ENCODE measurements at places on chromosomes 1 and 21. TPM values are rescaled to one million over a fixed set of nuclear protein-coding genes. Genes with fewer than 3 reads are reported as not detected.

DNA sequence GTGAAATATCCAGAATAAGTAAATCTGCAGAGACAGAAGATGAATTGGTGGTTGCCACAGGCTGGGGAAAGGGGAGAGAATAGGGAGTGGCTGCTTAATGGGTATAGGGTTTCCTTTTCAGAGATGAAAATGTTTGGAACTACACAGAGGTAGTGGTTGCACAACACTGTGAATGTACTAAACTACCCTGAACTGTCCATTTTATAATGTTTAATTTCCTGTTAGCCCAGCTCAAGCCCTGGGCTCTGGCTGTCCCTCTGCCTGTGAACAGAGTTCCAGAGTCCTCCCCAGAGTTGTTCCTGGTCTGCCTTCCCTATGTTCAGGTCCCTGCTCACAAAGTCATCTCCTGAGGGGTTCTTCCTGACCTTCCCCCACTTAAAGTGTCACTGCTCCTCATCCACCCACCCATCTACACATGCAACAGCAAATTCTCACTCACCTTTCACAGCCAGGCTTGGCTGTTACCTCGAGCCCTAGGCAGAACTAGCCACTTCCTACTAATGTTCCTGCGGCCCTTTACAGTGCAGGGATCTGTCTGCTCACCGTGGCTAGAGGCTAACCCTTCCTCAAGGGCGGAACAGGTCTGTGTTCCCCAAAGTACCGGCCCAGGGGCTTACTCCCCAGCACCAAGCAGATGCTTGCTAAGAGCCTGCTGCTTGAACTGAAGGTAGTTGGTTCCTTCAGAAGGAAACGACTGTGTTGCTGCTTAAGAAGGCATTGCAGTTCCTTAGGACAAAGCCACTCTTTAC lies 22.4 kb downstream of the DHCR24 start:
- no peak for DNase-seq
- H3K4me1 ChIP-seq, result no peaks in the 10 kb centered on the region
- H3K27me3 ChIP-seq, result no peaks in the 10 kb centered on the region
- no peak overlapping the region for H3K4me3 ChIP-seq
- no peak overlapping the region for H3K27ac ChIP-seq

DNA sequence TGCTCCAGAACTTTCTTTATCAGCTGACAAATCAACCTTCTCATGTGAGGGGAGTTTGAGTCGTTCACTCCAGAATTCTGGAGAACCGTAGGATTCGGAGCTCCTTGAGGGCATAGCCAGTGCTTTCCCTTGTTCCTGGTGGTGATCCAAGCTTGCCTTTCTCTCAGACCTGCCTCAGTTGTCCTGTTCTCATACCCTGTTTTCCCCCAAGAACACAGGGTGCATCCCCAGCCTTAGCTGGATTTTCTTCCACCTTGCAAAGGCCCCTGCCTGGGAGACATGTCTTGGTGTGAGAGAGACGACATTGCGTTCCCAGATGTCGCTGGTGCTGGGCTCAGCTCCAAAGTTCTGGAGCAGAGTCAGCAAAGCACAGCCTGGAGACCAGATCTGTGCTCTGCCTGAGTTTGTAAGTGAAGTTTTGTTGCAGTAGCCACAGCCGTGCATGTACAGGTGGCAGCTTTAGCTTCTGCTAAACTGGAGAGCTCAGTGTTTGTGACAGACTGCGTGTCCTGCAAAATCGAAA lies 40.0 kb downstream of the ABCG1 start:
- H3K27ac ChIP-seq, result no peak overlapping the region
- H3K4me1 ChIP-seq, result peaks cover 10% of the 10 kb centered on the region
- no peak overlapping the region for H3K4me3 ChIP-seq
- DNase-seq, result no peak

Gene LINGO4
- not detected for total RNA-seq

DNA sequence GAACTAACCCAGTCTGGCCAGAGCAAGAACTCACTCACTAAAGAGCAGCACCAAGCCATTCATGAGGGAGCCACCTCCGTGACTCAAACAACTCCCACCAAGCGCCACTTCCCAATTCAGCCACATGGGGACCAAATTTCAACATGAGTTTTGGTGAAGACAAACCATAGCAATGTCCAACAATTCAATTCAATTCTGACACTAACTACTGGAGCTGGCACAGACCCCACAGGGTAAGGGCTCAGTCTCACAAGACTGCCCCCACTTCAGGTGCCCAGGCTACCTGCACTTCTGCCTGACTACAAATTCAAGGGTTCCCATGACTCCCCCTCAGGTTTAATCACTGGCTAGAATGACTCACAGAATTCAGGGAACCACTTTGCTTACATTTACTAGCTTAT lies 48.8 kb upstream of the RAP1A start:
- H3K4me1 ChIP-seq, result peaks cover 5% of the 10 kb centered on the region
- no peak overlapping the region for H3K4me3 ChIP-seq
- DNase-seq, result peak; percentile 80
- no peaks in the 10 kb centered on the region for H3K36me3 ChIP-seq
- no peak overlapping the region for H3K27ac ChIP-seq

GRCh38 chr1:214416417-214416816 lies 135.0 kb downstream of the PTPN14 start:
- peaks cover 23% of the 10 kb centered on the region for H3K4me1 ChIP-seq
- DNase-seq, result no peak
- H3K27ac ChIP-seq, result no peak overlapping the region
- peaks cover 13% of the 10 kb centered on the region for H3K36me3 ChIP-seq
- no peaks in the 10 kb centered on the region for H3K27me3 ChIP-seq

GRCh38 chr1:101664726-101665125 lies 332.0 kb downstream of the OLFM3 start:
- no peaks in the 10 kb centered on the region for H3K36me3 ChIP-seq
- no peak overlapping the region for H3K4me3 ChIP-seq
- peak; percentile 59 for DNase-seq

DNA sequence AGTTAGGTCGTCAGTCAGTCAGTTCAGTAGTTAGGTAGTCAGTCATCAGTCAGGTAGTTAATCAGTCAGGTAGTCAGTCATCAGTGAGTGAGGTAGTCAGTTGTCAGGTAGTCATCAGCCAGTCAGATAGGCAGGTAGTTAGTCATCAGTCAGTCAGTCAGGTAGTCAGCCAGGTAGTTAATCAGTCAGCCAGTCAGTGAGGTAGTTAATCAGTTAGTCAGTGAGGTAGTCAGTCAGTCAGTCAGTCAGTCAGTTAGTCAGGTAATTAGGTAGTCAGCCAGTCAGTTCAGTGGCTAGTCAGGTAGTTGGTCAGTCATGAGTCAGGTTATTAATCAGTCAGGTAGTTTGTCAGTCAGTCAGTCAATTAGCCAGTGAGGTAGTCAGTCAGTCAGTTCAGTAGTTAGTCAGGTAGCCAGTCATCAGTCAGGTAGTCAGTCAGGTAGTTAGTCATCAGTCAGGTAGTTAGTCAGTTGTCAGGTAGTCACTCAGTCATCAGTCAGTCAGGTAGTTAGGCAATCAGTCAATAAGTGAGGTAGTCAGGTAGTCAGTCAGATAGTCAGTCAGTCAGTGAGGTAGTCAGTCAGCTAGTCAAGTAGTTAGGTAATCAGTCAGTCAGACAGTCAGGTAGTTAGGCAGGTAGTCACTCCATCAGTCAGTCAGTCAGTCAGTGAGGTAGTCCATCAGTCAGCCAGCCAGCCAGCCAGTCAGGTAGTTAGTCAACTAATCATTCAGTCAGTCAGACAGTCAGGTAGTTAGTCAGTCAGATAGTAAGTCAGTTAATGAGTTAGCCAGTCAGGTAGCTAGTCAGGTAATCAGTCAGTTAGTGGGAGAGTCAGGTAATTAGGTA lies 16.2 kb downstream of the KRTAP10-1 start:
- no peaks in the 10 kb centered on the region for H3K4me1 ChIP-seq
- no peaks in the 10 kb centered on the region for H3K36me3 ChIP-seq
- no peaks in the 10 kb centered on the region for H3K27me3 ChIP-seq

DNA sequence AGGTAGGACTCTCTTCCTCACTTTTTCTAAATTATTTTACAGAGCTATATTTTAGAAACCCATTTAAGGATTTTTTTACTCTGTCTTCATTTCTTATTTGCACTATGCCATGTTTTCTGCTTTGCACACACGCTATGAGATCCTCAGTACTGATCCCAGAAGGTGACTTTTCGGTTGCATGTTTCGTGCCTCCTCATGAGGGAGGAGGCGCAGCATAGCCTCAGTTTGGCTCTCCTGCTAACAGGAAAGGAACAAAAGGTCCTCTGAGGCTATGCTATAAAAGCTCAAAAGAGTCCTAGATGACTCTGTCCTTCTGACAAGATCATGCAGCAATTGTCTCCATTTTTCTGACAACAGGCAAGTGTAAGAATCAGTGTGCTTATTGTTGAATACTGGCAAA lies 189.7 kb downstream of the GPR52 start:
- no peaks in the 10 kb centered on the region for H3K27me3 ChIP-seq
- H3K4me1 ChIP-seq, result no peaks in the 10 kb centered on the region
- no peak for DNase-seq

Gene OR2M4
- total RNA-seq, result not detected

Gene LRRC47
- total RNA-seq, result 44.5 TPM

GRCh38 chr1:208497866-208498541 lies 253.8 kb upstream of the PLXNA2 start:
- no peak overlapping the region for H3K4me3 ChIP-seq
- H3K27ac ChIP-seq, result no peak overlapping the region
- no peaks in the 10 kb centered on the region for H3K27me3 ChIP-seq
- H3K4me1 ChIP-seq, result no peaks in the 10 kb centered on the region
- no peak for DNase-seq
- H3K36me3 ChIP-seq, result no peaks in the 10 kb centered on the region

Gene ADGRB2
- total RNA-seq, result 13.1 TPM

- no peaks in the 10 kb centered on the region for H3K27me3 ChIP-seq
- no peak overlapping the region for H3K27ac ChIP-seq
- DNase-seq, result no peak
- H3K4me1 ChIP-seq, result no peaks in the 10 kb centered on the region
- no peak overlapping the region for H3K4me3 ChIP-seq
Observed at GRCh38 chr21:18495523-18495922, 91.9 kb upstream of the TMPRSS15 start.

- H3K27ac ChIP-seq, result no peak overlapping the region
- DNase-seq, result no peak
- H3K27me3 ChIP-seq, result no peaks in the 10 kb centered on the region
- H3K36me3 ChIP-seq, result no peaks in the 10 kb centered on the region
Observed at GRCh38 chr1:118360817-118361216, 175.8 kb upstream of the SPAG17 start.

DNA sequence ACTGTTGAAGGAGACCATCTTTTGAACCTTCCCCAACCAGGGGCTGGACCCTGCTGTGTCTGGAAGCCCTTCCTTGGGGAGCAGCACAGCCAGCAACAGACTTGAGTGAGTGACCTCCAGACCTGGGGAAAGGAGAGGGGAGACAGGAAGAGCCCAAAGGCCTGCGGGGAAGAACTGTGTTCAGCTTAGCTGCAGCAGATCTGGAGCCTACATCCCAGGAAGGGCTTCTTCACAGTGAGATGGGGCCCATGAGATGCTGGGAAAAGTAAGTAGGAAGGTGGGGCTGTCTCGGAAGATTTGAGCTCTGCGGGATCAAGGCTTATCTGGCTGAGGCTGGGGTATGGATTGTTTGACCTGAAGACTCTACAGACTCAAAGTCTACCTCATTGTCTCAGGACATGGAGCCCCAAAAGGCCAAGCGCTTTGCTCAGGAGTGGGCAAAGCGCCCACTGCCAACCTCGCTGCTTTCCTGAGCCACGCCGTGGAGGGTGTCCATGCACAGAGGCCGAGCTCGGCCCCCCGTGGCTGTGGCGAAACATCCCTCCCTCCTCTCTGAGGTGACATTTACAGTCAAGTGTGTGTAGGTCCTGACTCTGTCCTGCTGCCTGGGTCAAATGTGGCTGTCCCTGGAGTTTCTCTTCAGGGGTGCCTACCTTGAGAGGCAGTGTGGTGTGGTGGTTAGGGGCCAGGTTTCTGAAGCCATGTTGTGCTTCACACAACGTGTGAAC lies 24.5 kb downstream of the SPOCD1 start:
- H3K4me3 ChIP-seq, result no peak overlapping the region
- H3K27ac ChIP-seq, result no peak overlapping the region
- no peaks in the 10 kb centered on the region for H3K36me3 ChIP-seq
- H3K4me1 ChIP-seq, result peaks cover 12% of the 10 kb centered on the region

GRCh38 chr1:63984257-63984929 lies 210.6 kb downstream of the ROR1 start:
- H3K27me3 ChIP-seq, result no peaks in the 10 kb centered on the region
- H3K36me3 ChIP-seq, result no peaks in the 10 kb centered on the region
- H3K27ac ChIP-seq, result no peak overlapping the region
- no peak for DNase-seq
- peaks cover 20% of the 10 kb centered on the region for H3K4me1 ChIP-seq

DNA sequence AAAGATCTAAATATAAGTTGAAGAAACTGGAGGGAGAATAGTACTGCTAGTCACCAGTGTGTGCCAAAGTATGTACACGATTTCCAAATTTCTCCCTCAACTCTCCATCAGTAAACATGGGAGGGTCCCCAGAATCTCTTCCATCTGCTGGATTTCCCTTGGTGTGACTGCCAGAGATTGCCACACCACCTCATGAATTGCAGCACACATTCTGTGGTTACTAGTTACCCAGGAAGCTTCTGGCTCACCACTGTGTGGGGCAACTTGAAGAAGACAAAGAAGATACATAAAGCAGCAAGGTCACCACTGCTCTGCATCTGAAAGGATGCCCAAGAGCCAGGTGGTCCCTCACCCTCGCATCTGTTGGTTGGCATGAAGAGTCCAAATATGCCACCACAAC lies 191.7 kb upstream of the ESRRG start:
- H3K27ac ChIP-seq, result no peak overlapping the region
- H3K36me3 ChIP-seq, result no peaks in the 10 kb centered on the region
- no peak for DNase-seq
- no peak overlapping the region for H3K4me3 ChIP-seq

GRCh38 chr1:1033731-1034438 lies 14.0 kb downstream of the AGRN start:
- H3K36me3 ChIP-seq, result no peaks in the 10 kb centered on the region
- H3K4me1 ChIP-seq, result peaks cover 6% of the 10 kb centered on the region
- H3K27ac ChIP-seq, result no peak overlapping the region
- H3K27me3 ChIP-seq, result peaks cover 23% of the 10 kb centered on the region
- peak overlapping the region; percentile 23 for H3K4me3 ChIP-seq
- peak; percentile 81 for DNase-seq

Gene AJAP1
- total RNA-seq, result 16.2 TPM

Gene DIRAS3
- total RNA-seq, result 0.47 TPM

Gene SV2A
- 23.9 TPM for total RNA-seq

All from endodermal cell (in vitro differentiated cells).